ENCODE measurements at places on chromosomes 7 and 10.

- no peak for DNase-seq
Measured at GRCh38 chr10:114195079-114195478, 15.9 kb downstream of the TDRD1 start.

DNA sequence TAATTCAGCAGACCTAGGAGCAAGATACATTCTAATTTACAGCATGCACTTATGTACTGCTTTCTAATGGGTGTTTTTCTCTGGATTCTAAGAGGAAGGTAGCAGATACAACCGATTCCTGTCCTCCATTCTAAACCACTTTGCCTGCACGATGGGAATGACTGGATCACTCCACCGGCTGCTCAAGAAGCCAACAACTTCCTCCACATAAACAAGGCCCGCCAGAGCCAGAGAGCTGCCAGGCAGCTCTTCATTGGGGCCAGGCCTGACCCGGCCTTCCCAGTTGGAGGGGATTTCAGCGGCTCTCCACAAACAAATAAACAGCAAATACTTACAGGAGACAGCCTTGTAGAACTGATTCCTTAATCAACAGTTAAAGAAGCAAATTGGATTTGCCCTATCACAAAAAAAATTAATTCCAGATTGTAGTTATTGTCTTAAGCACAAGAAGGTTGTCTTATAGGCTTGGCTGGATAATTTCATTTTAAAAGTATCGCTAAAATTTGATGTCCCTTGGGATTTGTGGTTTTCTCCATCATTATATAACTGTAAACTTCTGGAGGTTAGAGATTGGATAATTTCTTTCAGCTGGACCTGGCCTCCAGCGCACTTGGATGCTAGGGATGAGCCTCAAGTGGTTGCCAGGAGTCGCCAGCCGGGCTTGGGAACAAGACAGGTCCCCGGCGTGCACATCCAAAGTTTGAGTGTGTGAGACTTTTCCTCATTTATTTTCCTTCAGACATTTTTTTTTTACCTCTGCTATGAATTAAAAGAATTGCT, 20.9 kb downstream of the EBF3 start:
- DNase-seq, result no peak

DNA sequence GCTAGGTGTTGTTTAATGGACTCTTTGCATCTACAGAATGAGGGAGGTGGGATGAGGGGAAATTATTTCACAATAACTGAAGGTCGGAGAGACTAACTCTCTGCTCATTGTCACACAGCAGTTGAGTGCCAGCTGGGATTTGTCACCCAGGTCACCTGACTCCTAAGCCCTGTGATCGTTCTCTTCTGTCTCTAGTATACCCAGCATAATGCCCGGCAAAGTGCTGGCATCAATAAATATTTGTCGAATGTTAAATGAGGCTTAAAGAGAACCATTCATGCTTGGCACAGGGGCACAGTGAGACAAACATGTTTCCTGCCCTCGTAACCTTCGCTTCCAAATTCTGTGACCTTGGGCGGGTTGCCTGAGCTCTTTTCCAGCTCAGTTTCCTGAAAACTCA, 70.8 kb downstream of the TCF7L2 start:
- DNase-seq, result no peak

DNA sequence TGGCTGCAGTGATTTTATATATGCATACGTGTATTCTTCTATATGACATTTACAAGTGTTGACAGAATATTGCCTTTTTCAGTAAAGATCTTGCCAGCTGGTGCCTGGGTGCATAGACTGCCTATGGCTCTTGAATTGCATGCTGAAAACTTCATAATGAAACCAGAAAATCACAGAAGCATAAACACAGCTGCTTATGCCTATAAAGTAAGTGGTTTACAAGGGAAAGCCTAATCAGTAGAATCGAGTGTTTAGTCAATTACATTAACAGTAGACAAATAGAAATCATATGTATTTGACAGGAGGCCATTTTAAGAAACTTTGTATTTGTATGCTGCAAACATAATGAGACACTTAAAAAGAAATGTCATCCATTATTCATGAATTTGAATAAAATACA, 82.5 kb downstream of the TMEM168 start:
- DNase-seq, result no peak

- DNase-seq, result no peak
Measured at GRCh38 chr10:132574288-132574687, 36.7 kb downstream of the INPP5A start.

DNA sequence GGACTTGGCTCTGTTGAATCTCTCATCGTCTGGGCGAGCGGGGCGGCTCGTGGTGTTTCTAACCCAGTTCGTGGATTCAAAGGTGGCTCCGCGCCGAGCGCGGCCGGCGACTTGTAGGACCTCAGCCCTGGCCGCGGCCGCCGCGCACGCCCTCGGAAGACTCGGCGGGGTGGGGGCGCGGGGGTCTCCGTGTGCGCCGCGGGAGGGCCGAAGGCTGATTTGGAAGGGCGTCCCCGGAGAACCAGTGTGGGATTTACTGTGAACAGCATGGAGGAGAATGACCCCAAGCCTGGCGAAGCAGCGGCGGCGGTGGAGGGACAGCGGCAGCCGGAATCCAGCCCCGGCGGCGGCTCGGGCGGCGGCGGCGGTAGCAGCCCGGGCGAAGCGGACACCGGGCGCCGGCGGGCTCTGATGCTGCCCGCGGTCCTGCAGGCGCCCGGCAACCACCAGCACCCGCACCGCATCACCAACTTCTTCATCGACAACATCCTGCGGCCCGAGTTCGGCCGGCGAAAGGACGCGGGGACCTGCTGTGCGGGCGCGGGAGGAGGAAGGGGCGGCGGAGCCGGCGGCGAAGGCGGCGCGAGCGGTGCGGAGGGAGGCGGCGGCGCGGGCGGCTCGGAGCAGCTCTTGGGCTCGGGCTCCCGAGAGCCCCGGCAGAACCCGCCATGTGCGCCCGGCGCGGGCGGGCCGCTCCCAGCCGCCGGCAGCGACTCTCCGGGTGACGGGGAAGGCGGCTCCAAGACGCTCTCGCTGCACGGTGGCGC, at the start of gene EN2:
TSS of gene EN2 (plus strand) at position 19 of the 767 bp plus-strand sequence. CDS start at position 268, 249 bp downstream.
- no peak for DNase-seq

- DNase-seq, result no peak
Measured at GRCh38 chr7:141960687-141961422, 12.7 kb downstream of the TAS2R38 start.

GRCh38 chr10:25675204-25675603, 258.8 kb upstream of the MYO3A start:
- no peak for DNase-seq

- DNase-seq, result no peak
Measured at GRCh38 chr7:153443032-153443701, 609.0 kb upstream of the DPP6 start.

DNA sequence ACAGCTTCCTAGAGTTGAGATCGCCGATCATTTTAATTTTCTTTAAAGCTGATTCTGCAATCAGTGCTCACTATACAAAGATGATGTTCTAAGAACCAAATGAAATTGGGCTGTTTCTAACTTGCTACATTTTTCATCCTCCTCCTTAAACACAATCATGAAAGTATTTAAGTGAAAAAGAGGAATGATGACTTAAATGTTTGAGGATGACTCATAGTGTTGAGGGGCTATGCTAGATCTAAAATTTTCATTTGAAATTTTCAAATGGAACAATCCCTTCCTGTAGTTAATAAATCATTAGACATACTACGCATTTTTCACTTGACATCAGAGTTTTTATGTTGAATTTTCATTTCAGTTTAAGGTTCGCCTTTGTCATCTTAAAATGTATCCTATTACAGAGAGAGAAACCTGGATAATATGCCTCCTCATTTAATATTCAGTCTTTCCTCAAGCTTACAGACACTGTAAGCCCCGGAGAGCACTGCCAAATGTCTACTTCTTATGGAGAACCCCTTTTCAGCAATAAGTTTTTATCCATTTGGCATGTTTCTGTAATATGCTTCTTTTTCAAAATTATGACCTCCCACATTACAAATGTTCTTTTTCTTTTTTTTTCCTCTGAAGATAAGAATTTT, 499.6 kb downstream of the MAGI2 start:
- no peak for DNase-seq

DNA sequence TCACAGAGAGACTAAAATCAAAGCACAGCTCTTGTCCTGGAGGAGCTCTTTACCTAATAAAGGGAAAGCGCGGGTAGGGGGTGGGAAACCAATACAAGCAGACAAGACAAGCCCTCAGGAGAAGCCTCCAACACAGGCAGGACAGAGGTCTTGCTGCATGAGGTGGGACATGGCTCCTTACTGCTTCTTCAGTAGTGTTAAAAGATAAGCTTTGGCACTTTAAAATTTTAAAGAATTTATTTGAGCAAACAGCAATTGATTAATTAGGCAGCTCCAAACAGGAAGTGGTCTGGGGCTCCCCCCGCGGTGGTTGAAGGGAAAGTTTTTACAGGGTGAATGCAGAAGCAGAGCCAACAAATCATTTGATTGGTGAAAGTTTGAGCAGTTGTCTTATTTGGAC, 50.3 kb upstream of the MACC1 start:
- DNase-seq, result no peak

GRCh38 chr7:36820527-36821170, 96.4 kb upstream of the AOAH start:
- no peak for DNase-seq

DNA sequence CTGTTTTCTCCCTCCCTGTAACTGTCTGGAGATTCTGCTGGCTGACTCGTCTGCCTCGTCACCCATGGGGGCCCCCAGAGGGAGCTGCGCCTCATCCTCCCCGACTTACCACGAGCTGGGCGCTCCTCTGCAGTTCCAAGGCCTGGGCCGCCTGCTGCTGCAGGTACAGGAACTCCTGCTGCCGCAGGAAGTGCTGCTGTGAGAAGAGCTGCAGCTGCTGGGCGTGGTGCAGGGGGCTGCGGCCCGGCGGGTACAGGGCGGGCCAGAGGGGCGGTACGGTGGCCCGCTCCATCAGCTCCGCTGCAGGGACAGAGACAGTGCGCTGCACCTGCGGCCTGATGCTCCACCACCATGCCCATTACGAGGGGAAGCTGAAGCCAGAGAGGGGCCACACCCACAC, 47.7 kb downstream of the TNRC18 start:
- no peak for DNase-seq

GRCh38 chr7:100854146-100854895, 1.8 kb downstream of the SLC12A9 start:
- no peak for DNase-seq

DNA sequence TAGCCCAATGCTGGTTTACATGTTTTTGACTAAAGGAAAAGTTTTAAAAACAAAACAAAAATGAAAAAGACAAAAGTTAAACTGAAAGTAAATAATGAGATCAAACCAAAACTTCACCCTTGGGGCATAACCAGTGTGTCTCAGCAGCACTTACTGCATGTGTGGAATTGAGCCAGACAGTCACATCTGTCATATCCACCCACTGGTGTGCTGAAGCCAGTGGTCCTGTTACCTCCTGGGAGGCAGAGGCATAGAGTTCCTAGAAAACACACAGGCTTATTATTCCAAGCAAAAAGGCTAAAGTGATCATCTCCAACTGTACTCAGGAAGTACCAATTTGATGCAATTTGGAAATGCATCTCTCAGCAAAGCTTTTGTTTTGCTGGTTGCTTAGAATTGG, 40.4 kb downstream of the ASAH2 start:
- DNase-seq, result no peak

Data from activated CD8-positive, alpha-beta memory T cell treated with anti-CD3 and anti-CD28 coated beads for 1 hour (primary cell).